Tibial nerve (tissue), 4 donors: ENCODE measurements at places on chromosomes 3 and 15. TPM values are rescaled to one million over a fixed set of nuclear protein-coding genes. Genes with fewer than 3 reads are reported as not detected.

CYFIP1 gene
- 121 TPM for total RNA-seq

NEK4 gene
- total RNA-seq, result 19.7 TPM

- DNase-seq, result no peak
These were observed 75.5 kb downstream of the DAPK2 start for GRCh38 chr15:63970621-63971426.

DNA sequence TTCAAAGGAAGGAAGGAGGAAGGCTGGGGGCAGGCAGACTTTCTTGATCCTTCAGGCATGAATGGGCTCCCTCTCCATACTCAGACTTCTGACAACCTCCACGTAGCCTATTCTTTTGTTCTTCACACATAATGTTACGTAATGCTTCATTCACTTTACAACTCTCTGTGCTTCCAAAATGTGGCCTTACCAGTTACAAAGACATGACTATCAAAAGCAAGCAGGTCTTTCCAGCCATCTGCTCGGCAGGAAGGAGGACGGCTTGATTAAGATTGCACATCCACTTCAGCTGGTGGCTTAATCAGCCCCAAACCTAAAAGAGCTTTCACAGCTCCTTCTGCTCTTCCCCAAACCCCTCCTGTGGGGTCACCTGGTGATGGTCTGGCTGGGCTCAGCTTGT, 263.2 kb downstream of the XXYLT1 start:
- DNase-seq, result no peak

- no peak for DNase-seq
These were observed 29.0 kb downstream of the POMGNT2 start for GRCh38 chr3:43076857-43077256.

- DNase-seq, result no peak
These were observed 19.6 kb downstream of the FLNB start for GRCh38 chr3:58027704-58028317.

MED12L gene
- total RNA-seq, result 1.2 TPM

TRH gene
- not detected for total RNA-seq

- no peak for DNase-seq
These were observed 195.1 kb downstream of the DTWD1 start for GRCh38 chr15:49815950-49816349.

GRCh38 chr3:177733233-177733632, 536.0 kb upstream of the TBL1XR1 start:
- no peak for DNase-seq

DNA sequence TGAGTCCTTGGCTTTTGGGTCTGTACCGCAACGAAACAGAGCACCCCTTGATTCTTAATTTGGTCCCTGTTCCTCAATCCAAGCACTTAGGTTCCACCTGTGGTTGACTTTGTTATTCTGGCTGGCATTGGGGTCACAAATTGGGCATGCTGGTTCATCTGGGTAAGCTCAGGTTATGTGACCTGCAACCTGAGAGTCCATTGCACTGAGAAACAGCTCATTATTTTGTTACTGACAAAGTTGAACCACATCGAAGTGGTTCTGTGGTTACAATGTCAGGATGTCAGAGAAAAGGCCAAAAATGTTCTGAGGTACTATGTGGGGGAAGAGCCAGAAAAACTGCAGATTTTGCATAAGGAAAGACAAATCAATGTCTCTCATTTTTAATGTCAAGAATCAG, 74.2 kb downstream of the ZNF621 start:
- DNase-seq, result no peak

DNA sequence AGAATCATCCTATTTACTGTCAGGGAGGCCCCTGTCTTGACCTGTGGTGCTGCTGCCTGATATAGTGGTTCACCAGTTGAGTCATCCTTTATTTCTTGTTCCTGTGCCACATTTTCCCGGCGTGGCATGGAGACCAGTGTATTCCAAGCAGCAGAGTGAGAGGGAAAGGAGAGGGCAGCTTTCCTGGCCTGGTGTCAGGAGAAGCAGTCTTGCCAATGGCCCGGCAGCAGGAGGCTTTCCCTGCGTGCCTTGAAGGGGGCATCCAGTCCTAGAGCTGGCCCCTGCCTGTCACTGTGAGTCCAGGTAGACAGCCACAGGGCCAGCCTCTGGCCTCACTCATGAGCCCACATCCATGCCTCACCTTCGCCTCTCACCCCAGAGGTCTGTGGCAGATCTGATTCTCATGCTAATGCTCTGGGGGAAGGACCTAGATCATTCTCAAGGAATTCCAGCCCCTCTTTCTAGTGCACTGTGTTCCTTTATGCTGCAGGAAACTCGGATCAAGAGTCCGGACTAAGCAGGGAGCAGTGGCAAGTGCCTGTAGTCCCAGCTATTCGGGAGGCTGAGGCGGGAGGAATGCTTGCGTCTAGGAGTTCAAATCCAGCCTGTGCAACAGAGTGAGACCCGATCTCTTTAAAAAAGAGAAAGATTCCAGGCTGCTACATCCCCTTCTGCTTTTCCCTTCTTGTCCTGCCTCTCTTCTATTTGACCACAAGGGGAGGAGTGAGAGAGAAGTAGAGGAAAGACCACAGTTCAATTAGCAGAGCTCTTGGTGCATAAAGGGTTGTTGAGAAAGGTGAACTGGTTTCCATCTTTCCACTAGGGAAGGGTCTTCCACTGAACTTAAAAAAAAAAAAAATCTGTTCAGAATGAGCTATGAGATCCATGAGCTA, 66.8 kb upstream of the HACD2 start:
- no peak for DNase-seq

DNA sequence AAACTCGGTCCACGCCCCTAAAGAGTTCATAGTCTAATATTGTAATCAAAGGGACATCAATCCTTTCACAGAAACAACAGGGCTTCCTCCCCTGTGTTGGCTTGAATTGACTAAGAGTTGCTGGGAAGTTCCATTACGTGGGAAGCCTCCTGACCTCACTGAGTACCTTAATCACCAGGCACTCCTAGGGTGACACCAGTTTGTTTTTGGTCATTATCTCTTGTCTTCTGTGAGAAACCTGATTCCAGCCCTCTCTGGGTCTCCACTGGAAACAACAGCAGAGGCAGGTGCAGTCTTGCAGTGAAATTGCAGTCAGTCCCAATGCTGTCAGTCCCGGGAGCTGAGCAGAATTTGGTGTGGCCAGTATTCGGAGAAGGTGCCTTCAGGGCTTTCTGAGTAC, 55.4 kb downstream of the BOC start:
- no peak for DNase-seq

RBM15B gene
- total RNA-seq, result 24.0 TPM

- DNase-seq, result no peak
These were observed 5.1 kb downstream of the HPS3 start for GRCh38 chr3:149134575-149134974.

GRCh38 chr3:32886911-32887310, 64.5 kb upstream of the CCR4 start:
- DNase-seq, result no peak

GRCh38 chr15:70036585-70037291, 61.0 kb downstream of the TLE3 start:
- DNase-seq, result no peak

GRCh38 chr3:133570139-133570936, 3.1 kb upstream of the CDV3 start:
- DNase-seq, result no peak

DNA sequence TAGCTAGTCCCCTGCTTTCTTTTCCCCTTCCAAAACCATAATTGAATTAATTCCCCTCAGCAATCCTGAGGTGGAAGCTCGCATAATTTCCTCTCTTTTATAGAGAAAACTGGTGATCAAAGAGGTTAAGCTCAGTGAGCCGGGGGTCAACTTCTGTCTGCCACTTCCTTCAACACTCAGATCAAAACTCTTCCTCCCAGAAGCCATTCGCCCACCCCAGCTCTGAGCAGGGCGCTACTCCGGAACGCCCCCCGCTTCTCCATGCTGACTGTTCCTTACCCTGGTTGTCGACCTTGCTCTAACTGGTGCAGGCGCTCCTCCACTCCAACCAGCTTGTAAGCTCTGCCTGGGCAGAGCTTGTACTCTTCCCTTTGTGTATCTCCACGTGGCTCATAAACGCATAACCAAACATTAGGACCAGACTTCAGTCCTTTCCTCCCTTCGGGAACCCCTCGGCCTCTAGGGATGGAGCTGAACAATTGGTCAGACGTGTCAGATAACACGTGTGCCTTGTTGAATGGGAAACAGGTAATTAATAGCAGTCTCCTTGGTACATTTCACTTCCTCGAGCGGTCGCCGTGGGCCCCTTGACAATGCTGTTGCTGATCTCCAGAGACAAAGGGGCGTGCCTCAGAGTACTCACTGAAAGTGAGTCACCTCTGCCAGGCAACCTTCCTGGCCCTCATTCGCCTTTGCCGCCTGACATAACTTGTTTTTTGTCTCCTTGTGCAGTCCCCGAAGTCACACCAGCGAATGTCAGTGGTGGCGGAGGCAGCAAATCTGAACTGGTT, 71.8 kb downstream of the IL5RA start:
- DNase-seq, result no peak

SAXO2 gene
- 2.6 TPM for total RNA-seq

PAQR9 gene
- not detected for total RNA-seq

DNA sequence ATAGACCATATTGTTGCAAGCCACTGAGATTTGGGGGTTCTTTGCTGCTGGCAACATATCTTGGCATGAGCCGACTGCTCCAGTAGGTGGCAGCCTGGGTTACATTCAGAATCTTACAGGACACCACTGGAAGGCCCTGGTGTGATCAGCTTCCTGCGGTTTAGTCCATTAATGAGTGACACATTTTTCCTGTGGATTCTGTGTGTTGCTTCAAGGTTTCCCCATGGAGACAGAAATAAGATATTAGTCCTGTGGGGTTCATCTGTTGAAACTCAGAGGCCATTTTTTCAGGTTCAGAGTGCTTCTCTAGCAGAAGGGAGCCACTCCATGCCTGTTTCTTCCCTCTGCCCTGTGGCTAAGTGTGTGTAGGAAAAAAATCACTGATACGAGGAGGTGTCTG, 116.2 kb downstream of the MFSD1 start:
- peak; percentile 10 for DNase-seq

GRCh38 chr15:68817304-68818065, 3.2 kb downstream of the ANP32A start:
- DNase-seq, result peak; percentile 61

DNA sequence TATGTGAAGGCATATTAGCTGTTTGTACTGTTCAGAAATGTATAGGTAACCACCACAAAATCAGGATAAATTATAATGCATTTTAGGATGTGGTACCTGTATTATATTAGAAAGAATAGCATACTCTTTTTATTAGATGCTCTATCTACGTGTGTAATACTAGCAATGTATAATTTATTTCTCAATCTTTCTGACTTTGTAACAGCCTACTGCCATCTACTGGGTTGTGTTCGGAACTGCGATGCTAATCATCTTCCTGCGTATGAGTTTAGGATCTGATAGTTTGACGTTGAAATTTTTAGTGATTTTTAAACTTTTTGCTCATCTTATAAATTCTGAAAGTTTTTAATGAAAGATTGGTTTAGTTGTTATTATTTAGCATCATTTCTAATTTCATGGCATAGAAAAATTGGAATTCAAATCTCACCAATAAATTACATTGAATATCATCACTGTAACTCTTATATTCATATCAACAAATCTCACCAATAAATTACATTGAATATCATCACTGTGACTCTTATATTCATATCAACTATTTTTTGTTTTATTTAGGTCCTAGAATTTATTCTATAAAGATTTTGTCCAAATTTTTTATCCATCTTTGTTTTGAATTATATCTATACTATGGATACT, 322.7 kb upstream of the ZNF717 start:
- peak; percentile 15 for DNase-seq

- DNase-seq, result no peak
These were observed 46.3 kb downstream of the DGKG start for GRCh38 chr3:186315581-186316354.

GRCh38 chr3:185555101-185555501, 2.7 kb upstream of the LIPH start:
- DNase-seq, result no peak

LIPH gene
- total RNA-seq, result 0.20 TPM

GRCh38 chr15:33201491-33202231, 7.1 kb upstream of the FMN1 start:
- DNase-seq, result no peak

- DNase-seq, result no peak
These were observed 14.9 kb downstream of the CNTN3 start for GRCh38 chr3:74599564-74599963.

- DNase-seq, result no peak
These were observed 91.2 kb downstream of the SENP2 start for GRCh38 chr3:185677146-185677829.
